Upper lobe of left lung (tissue), 6 donors: ENCODE measurements at places on chromosomes 5 and 9. TPM values are rescaled to one million over a fixed set of nuclear protein-coding genes. Genes with fewer than 3 reads are reported as not detected.

ENDOG gene
- 27.3 TPM for total RNA-seq

NPDC1 gene
- 148 TPM for total RNA-seq

CCDC183 gene
- 18.5 TPM for total RNA-seq

CYLC2 gene
- not detected for total RNA-seq

ESM1 gene
- not detected for total RNA-seq

RAD50 gene
- 105 TPM for total RNA-seq

GHR gene
- total RNA-seq = 7.4 TPM

SLC6A18 gene
- not detected for total RNA-seq

MAP1B gene
- 40.4 TPM for total RNA-seq

SOHLH1 gene
- total RNA-seq = not detected

HNRNPK gene
- total RNA-seq = 219 TPM

SAXO1 gene
- total RNA-seq = not detected

DNA sequence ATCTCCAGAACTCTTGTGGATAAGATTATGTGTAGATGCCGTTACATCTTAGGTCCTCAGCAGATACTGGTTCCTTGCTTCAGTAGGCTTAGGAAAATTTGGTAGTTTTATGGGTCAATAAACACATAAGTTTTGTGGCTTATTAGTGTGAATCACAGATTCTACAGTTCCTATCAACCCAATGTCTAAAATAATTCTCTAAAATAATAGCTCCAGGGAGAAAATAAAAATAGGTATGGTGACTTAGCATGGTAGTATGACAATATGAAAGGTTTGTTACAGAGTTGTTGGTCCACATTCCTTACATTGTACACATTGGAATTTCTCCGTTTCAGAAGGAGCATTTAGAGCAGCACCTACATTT is 91.7 kb downstream of the AOPEP start:
- DNase-seq = no peak

DNA sequence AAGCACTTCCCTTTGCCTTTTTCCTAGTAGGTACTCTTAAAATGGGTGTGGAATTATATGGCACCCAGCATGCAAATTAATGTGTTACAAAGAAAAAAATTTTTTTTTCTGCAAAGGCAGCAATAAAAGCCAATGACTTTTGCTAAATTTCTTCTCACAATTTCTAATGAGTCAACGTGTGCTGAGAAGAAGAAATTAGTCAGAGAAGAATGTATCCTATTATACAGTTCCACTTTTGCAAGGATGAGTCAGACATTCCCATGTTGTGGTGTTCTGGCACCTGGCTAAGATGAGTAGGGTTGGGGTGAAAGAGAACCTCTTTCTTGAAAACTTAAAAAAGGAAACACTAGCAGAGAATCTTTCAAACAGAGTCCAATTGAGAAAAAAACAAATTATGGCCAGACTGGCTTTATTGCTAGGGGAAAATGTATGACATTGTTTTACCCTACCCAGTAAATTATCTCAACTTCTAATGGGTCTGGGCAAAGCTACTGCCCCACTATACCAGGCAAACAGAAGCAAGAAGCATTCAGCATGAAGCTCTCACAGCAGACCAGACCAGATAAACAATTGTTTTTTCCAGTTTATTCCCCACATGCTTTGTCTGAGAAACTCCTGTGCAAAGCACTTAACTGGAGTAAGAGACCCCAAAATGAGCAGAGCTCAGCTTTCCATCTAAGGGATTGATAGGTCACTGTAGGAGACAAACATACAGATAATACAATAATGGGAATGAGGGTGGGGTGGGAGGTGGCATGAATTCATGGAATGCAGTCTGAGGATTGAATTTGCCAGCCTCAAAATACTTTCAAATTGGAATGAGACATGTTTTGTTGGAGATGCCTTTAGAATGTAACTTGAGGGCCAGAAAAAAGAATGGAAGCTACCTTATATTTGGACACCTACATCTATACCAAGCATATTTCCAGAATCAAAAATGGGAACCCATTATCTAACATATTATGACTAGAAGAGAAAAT is 220.8 kb upstream of the RFX3 start:
- no peak for DNase-seq

DNA sequence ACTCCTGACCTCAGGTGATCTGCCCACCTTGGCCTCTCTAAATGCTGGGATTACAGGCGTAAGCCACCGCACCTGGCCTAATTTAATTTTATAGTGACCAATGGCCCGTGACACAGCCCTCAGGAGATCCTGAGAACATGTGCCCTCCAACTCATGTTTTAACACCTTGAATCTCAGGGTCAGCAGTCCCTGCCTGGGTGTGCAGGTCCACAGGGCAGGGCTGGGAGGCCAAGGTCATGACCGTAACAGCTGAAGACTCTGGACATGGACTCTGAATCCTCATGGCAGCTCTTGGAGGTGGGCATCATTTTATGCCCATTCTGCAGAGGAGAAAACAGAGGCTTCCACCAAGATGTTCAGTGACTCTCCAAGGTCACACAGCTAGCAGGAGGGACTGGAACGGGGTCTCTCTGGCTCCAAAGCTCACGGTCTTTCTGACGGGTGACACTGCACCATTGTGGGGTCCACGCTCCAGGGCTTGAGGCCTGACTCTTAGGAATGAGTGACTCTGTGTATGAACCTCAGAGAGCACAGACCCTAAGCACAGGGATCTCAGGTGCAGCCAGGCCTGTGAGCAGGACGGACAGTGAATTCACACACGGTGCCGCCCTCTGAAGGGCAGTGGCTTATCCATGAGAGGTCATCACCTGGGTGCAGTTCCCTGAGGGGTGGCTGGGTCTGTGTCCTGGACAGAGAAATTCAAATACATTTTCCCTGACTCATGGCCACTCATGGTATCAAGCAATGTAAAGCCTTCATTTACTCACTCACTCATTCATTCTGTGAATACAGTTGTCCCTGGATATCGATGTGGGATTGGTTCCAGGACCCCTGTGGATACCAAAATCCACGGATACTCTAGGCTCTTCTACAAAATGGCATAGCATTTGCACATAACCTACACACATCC is 32.8 kb upstream of the LAMC3 start:
- no peak for DNase-seq

DNA sequence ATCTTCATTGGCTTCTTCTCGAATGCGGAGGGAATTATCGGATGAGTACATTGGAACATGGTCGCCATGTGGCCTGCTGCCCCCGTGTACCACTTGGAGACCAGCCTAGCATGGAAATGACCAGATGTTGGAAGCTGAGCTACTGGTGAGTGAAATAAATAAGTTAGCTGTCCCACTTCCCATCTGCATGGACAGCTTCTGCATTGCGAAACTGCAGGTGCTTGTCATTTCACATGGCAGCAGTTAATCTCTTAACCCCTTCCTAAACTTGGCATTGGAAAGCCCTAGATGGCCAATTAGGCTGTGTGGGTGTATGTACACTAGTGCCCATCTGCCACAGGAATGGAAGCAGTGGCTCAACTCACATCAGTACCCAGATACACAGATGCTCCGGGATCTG is 246.6 kb upstream of the IL12B start:
- no peak for DNase-seq

DNA sequence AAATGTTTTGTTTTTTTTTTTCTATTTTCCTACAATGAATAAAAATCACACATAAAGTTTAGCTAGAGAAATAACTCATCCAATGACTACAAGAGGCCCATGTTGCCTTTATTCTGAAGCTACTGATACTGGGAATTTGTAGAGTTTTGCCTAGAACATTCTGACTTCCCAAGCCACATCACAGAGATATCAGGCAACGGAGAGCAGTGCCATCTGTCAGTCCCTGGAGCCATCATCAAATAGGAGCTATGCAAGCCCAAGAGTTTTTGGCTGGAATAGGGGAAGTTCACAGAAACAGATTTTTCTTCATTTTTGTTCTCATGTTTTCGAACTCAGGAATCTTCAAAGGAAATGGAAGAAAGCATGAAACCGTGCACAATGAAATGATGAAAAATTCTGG is 896.6 kb downstream of the TLE1 start:
- DNase-seq = no peak

GRCh38 chr9:80158554-80159170 is 586.9 kb downstream of the TLE4 start:
- no peak for DNase-seq

DNA sequence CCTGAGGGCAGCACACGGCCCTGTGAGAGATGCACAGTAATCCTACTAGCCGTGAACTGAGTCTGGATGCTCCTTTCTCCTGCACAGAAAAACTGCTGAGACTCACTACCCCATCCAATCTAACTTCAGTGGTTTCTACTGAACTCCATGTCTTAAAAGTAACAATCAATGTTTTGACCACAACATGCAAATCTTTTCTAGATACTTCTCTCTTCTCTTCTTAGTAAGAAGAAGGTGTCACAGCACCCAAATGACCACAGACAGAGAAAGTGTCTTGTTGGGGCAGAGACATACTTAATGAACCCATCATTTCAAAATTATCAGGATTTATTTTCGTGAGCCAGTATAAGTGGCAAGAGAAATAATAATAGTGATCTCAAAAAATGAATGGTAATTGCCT is 285.8 kb upstream of the MEF2C start:
- DNase-seq = no peak

DNA sequence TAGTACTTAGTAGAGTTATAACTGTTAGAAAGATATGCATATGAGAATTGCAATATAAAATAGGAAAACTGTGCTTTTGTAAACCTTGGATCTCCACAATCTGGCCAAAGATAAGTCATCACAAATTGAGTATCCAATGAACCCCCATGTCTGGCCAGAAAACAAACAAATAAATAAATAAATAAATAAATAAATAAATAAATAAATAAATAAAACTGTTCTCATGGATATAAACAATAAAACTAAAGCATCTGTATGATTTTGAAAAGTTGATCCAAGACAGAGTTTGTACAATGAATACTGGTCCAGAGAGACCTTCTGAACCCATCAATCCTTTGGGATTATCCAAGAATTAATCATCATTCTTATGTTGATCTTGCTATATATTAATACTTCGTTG is 367.6 kb upstream of the CDH9 start:
- no peak for DNase-seq

DNA sequence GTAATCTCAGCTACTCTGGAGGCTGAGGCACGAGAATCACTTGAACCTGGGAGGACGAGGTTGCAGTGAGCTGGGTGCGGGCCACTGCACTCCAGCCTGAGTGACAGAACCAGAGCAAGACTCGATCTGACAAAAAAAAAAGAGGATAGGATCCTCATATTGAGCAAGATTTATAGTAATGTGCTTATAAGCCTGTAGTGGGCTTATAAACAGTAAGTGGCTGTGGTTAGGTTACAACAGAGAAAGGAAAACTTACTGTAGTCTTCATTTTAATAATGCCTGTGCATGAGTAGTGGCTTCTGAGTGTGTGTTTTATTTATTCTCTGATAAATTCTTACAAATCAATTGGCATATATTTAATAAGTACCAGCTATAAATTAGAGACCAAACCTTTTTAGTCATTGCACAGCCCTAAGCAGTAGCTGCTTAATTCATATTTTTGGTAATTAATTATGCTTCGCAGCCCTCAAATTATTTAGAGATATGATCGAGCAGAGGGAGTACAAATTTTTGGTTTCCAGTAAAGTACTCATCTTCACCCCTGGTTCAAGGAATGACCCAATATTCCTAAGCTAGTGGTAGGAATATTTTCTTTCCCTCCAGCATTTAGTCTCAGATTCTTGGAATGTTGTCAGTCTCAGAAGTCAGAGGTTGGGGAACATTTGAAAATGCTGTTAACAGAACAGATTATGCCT is 73.8 kb upstream of the KLF9 start:
- no peak for DNase-seq

DNA sequence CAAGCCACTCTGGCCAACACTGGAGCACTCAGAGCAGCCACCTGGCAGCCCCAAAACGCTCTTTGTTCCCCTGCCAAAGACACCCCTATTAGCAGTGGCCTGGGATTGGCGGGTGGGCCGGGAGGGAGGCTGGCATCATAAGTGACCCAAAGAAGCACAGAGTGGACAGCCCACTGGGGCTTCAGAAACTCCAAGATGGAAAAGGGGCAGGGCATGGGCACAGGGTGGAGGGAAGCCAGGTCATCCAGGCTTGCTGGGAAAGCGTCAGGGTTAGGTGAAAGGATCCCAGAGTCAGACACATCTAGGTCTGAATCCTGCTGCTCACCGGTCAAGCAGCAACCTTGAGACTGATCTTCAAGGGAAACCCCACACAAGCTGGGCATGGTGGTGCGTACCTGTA is 14.8 kb downstream of the EEIG1 start:
- no peak for DNase-seq

GRCh38 chr5:117204404-117204803 is 629.8 kb upstream of the SEMA6A start:
- DNase-seq = no peak

DNA sequence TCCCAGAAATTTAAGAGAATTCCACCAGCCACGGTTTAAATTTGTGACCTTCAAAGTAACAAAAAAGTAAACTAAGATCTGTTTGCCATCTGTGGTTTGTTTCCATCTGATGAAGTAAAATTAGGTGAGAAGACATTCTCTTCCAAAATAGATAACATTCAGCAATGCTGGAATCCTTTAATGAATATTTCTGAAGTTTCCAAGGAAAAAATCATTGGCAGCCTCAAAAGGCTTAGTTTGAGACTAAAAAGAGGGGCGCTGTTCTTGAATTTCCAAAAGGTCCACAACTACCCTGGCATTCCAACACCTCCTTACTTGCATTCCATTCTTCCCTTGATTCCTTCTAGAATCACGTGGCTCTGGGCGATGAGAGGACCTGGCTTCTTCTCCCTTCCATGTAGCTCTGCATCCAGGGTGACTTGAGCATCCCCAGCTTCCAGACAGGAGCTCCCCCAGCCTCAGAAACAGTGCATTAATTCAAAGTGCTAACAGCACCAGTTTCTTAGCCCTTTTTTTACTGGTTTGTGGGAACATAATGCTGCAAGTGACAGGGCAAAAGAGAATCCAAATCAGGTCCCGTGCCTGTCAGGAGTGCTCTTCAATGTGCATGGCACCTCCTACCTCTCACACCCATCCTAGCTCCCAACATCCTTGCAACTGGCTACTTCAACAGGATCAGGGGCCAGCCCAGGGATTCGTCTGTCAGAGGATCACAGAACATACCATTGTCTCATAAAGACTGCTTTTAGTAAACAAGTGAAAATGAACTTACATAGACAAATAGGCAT is 191.5 kb upstream of the S1PR3 start:
- DNase-seq = no peak

- no peak for DNase-seq
Measured at GRCh38 chr5:167348251-167348926, 943.1 kb upstream of the WWC1 start.

- DNase-seq = no peak
Measured at GRCh38 chr9:36664806-36665205, 92.1 kb downstream of the MELK start.

GRCh38 chr9:36118706-36119105 is 17.8 kb upstream of the GLIPR2 start:
- peak; percentile 81 for DNase-seq

DNA sequence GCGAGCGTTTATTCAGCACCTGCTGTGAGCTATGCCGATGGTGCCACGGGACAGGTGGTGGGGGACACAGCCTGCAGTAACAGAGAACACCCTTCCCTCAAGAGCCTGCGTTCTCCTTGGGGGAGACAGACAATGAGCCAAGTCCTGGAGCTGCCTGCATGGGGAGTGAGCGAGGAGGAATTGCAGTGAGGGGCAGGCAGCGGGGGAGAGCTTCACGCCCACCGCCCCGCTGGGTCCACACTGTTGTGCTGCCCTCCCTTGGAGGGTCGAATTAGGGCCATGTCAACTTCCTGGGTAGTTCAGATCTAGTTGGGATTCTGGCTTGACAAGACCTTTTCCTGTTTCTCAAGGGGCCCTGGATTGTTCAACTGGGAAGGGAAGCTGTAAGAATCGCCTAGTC is 55.5 kb upstream of the N4BP3 start:
- no peak for DNase-seq
